ENCODE measurements at places on chromosomes 6 and 20.
A peak's percentile ranks its signal among the peaks of the same experiment; 100 is the strongest.

GRCh38 chr20:37808233-37809070, 94.5 kb upstream of the VSTM2L start:
- DNase-seq: no peak

GRCh38 chr6:105510746-105511145, 107.9 kb upstream of the PREP start:
- DNase-seq: no peak

GRCh38 chr20:59082981-59083380, 40.4 kb upstream of the PRELID3B start:
- no peak for DNase-seq

DNA sequence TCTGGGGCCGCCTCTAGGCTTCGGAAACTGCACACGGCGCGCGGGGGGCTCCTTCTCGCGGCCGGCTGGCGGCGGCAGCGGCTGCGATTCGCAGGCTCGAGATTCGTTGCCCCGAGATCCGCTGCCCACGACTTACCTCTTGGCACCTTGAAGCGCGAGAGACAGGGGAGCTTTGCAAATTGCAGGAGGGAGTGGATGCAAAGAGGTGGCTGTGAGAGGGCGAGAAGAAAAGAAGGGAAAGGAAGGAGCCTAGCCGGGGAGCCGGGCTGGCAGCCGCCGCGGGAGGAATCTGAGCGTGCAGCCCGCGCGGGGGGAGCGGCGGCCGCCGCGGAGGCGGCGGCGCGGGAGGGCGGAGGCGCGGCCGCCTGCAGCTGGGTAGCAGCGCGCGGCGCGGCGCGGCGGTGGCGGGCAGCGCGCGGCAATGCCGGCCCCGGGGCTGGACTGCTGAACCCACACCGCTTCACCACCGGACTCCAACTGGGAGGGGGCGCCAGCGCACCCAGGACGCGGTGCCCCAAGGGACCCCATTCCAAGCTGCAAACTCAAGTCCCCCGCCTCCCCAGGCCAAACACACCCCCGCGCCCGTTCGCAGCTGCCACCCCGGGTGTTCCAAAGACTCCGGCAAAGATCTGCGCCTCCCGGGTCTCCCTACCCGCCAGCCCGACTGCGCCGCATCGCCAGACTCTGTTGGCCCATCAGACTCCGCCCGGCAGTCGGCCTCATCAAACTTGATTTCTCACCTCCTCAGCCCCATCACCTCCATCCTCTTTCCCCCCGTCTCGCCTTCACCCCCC, 44.2 kb upstream of the SUPT3H start:
- no peak for DNase-seq

GRCh38 chr6:46772016-46772415, 21.2 kb upstream of the MEP1A start:
- DNase-seq: no peak

- no peak for DNase-seq
Measured at GRCh38 chr6:105759946-105760345, 326.2 kb upstream of the PRDM1 start.

GRCh38 chr6:139316622-139317317, 25.0 kb upstream of the TXLNB start:
- DNase-seq: no peak

GRCh38 chr6:168884646-168885086, 369.0 kb downstream of the THBS2 start:
- peak; percentile 27 for DNase-seq

- no peak for DNase-seq
Measured at GRCh38 chr6:26017632-26017966, 55.0 kb downstream of the TRIM38 start.
